Stimulated activated CD4-positive, alpha-beta T cell treated with anti-CD3 and anti-CD28 coated beads, Interleukin-1b, Interleukin-23, amount 100 ng/mL, for 1 hour (primary cell): ENCODE measurements at places on chromosomes 7 and 10.

GRCh38 chr10:116112232-116113231 is 160.5 kb downstream of the GFRA1 start:
- no peak for DNase-seq

- no peak for DNase-seq
Measured at GRCh38 chr7:7976677-7977076, 8.1 kb downstream of the GLCCI1 start.

DNA sequence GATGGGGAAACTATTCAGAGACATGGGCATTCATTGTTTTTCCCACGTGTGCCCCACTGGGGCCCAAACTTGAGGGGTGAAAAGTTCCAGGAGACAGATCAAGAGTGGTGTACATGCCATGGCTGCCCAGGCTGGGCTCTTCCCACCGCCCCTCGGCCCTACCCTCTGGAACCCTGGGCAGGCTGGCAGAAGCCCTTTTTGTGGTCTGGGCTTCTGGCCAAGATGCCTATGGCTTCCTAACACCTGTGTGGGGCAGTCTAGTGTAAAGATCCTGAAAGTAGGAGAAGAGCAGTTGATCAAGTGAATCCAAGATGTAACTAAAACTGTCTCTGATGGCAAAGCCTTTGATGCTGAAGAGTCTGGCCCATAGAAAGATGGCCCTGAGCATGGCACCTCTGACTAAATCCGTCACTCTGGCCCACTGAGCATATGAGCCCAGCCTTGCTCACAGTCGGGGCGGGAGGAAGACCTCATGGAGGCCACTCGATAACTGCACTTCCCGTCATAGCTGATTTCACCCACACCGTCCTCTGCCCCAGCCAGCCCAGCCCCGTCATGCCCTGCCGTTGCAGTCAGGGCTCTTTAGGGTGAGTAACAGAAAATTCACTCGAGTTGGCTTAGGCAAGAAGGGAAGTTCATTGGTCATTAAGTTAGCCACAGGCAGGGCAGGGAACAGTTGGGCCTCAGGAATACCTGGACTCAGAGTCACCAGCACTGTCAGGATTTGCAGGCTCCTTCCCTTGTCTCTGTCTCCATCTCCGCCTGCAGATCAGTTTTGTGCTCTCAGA is 37.9 kb upstream of the MTPAP start:
- DNase-seq = no peak

- no peak for DNase-seq
Measured at GRCh38 chr10:101073631-101074030, 11.8 kb downstream of the KAZALD1 start.

GRCh38 chr7:46352004-46352954 is 431.2 kb upstream of the IGFBP3 start:
- DNase-seq = no peak
